Foreskin melanocyte (primary cell): ENCODE measurements at places on chromosomes 1 and 21.

- DNase-seq = no peak
These were observed 40.7 kb downstream of the NME7 start for GRCh38 chr1:169326956-169327268.

DNA sequence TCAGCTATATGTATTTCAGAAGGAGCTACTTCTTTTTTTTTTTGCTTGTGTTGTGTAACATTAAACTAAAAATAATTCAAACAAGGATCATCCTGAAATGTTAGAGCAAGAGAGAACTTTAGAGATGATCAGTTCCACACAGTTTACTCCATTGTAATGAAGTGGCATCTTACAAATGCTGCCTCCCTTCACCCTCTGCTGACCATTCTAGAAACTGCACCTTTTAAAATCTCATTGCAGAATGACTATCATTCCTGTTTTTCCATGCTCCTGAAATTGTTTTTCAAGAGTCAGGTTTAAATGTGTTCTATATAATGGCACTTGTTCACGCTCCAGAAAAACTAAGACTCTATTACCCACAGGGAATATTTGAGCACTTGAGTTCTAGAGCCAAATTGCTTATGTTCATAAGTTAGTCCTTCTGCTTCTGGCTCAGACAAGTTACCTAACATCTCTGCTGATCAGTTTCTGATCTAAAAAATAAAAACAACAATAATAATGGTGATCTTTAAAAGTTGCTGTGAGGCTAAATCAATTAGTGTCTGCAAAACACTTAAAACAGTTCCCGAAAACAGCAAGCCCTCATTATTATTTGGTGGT lies 21.5 kb upstream of the SLC44A5 start:
- DNase-seq = no peak

GRCh38 chr1:13556224-13556764 lies 27.3 kb upstream of the PDPN start:
- DNase-seq = peak; percentile 45

GRCh38 chr21:16496609-16497008 lies 766.8 kb downstream of the USP25 start:
- DNase-seq = no peak

GRCh38 chr1:53326598-53327181 lies 1.2 kb downstream of the LRP8 start:
- DNase-seq = peak; percentile 32

DNA sequence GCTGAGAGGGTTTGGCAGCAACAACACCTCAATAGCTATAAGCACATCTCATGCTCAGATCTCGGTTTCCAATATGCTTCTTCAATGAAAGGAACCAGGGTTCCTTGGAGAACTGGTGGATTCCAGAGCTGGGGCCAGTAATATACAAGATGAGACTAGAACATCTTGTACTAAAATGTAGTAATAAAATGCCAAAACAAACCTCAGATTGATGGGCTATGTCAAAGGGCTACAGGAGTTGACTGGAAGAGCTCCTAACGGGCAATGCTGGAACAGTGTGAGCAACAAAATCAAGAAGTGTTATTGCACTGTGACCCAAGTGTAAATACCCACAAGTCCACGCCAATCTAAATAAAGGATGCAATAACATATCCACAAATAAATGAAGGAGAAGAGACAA lies 26.1 kb upstream of the SLC19A1 start:
- DNase-seq = no peak

GRCh38 chr1:208047476-208047934 lies 136.6 kb upstream of the CD34 start:
- DNase-seq = no peak

GRCh38 chr21:28336314-28336713 lies 656.4 kb downstream of the LTN1 start:
- DNase-seq = peak; percentile 42

- peak; percentile 42 for DNase-seq
These were observed 159.8 kb downstream of the NEK7 start for GRCh38 chr1:198316546-198317100.

DNA sequence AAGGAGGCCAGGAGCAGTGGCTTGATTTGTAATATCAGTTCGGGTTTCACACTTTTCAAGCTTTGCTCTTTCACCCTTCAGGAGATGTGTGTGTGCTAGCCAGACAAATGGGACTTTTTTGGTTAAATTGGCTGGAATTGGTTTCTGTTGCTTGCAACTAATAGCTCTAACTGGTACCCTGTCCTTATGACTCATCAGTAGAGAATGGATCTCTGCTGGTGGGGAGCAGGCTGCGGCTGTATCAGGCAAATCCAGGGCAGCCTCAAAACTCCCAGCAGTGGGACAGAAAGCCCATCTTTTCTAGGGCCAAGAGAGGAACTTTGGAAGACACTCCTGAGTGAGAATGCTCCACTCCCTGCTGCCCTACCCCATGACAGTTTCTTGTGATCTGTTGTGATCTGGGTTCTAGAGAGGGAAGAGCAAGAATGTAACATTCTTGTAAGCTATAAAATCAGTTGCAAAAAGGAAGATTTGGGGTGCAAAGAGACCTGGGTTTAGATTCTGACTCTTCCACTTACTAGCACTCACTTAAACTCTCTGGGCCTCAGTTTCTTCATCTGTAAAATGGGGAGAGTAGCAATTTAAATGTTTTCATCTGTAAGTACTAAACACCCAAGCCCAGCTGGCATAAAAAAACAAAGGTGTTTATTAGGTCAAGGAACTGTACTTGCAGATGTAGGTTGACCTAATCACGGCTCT lies 257.0 kb upstream of the TMEM51 start:
- no peak for DNase-seq

DNA sequence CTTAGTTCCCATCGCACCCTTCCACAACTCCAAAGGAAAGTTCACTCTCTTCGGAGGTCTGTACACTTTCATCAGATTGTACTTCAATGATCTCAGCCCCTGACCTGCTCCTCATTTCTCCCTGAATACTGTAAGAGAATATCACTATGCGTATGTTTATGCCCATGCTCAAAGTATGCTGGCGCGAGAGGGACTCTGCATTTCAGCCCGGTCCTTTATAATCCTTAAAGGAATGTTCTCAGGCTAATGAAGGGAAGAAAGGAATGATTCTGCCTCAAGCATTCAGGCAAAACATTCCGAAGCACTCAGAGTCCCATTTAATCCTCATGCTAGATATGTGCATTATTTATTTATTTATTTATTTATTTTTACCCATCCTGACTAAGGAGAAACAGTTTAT lies 76.8 kb downstream of the PLD5 start:
- DNase-seq = no peak

GRCh38 chr1:168506204-168506819 lies 37.5 kb downstream of the XCL2 start:
- peak; percentile 4 for DNase-seq

DNA sequence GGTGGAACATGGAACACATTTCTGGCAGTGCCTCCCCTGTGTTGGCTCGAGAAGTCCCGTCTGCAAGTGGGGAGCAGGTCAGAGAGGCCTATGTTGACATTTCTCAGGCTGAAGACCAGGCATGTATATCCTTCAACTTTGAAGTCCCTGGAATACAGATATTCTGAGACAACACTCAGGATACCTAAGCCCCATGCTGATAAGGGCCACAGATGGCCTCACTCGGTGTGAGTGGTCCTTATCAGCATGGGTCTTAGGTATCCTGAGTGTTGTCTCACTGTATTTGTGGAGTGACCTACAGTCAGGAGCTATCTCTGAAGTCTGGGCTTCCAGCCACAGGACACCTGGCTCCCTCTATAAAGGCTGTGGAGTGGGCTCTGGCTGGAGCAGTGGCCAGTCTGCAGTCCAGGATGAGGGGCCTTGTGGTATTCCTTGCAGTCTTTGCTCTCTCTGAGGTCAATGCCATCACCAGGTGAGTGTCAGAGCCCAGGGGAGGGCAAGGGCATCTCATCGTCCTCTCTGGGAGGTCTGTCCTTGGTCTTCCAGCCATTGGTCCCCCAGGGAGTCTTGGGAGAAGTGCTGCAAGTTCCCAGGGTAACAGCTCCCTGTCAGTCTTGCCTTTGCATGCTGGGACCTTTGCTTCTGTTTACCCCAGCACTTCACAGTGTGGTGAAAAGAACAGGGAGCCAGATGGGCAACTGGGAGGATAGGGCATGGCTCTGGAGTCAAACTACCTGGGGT lies 29.6 kb downstream of the PROK1 start:
- DNase-seq = no peak

- no peak for DNase-seq
These were observed 704.8 kb upstream of the RGS18 start for GRCh38 chr1:191453487-191453886.

DNA sequence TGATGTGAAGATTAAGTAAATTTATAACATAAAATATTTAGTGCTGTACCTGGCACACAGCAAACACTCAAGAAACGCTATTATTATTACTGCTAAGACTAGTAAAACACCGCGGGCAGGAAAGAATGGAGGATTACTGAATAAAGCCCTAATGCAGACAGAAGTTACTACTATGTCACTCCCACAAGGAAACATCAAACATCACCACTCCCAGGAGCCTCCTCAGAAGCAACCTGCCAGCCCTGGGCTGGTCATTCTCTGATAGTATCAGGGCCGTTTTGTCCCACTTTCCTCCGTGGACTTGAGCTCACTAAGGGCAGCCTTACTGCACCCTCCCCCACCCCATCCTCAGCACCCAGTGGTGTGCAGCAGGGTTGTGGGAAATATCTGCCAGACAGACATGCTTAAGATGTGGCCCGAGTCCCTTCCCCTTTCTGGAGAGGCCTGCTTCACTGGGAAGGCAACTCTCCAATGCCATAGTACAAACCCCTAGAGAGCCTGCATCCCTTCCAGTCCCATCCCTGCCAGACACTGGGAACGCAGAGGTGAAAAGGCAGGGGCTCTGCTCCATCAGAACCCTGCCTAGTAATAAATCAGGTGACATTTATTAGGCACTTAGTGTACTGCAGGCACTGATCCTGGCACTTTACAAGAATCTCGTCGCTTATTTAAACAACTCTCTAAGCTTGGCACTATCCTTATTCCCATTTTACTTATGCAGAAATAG lies 41.7 kb upstream of the ECE1 start:
- no peak for DNase-seq

DNA sequence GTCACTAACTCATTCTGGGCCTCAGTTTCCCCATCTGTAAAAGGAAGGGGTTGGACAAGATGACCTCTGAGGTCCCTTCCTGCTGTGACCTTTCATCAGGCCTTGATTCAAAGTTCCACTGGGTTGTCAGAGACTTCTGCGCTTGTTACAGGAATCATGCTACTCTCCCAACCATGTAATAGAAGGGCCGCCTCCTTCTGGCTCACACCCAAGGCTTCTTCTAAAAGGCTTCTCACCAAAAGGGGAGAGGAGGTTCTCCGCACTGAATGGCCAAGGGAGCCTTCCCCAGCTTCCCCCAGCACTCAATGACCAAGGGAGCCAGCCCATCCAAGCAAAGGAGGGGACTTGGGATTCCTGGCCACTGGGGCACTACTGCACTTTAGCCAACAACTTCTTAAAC lies 42.7 kb downstream of the GRHL3 start:
- DNase-seq = no peak

GRCh38 chr1:171805395-171806115 lies 24.1 kb downstream of the METTL13 start:
- DNase-seq = no peak

DNA sequence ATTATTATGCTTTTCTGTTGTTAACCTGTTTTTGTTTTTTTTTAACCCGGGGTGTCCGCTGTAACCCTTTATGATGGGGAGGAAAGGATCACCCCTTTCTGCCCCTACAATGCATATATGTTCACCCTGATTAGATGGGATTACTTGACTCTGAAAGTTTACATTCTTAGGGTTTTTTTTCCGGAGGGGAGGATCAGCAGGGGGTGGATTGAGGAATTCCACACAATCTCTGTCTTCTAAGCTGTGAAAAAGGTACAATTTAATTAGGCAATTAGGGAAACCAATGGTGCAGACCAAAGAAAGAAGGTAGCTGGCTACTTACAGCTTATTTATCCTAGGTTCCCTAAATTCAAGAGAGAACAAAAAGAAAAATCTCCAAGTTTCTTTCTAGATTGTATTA lies 58.3 kb downstream of the EDEM3 start:
- no peak for DNase-seq

- no peak for DNase-seq
These were observed 27.5 kb downstream of the PRMT2 start for GRCh38 chr21:46662765-46663500.

GRCh38 chr1:107867422-107867821 lies 97.6 kb downstream of the VAV3 start:
- DNase-seq = no peak

DNA sequence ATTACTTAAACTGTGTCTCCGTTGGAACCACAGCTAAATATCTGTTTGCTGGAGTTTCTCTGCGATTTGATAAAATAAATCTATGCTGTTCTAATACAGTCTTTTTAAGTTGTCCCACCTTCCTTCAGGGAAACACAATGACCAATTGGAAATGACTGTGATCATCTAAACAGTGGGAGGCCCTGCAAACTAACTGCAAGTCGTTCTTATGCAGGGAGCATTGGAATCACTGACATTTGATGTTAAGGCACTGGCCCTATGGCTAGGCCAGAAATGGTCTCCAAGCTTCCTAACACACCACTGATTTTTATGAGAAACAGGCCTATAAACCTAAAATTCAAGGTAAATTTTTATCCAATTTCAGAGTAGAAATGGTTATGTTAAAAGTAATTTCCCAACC lies 645.2 kb downstream of the LMO4 start:
- DNase-seq = no peak

DNA sequence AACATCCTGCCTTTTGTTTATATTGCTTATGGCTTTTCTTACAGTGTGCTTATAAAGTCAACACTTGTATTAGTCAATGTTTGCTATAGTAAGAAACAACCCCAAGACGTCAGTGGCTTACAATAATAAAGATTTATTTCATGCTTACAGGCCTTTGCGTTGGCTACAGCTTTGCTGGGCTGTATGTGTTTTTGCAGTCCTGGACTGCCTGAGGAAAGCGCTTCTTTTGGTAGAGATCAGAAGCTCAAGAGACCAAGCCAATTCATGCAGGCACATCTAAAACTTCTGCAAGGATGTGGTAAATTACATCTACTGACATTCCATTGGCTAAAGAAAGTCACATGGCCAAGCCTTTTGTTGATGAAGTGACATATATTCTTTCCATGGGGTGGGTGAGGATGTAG lies 17.5 kb upstream of the PRKAA2 start:
- peak; percentile 14 for DNase-seq

- DNase-seq = no peak
These were observed 57.2 kb downstream of the CD46 start for GRCh38 chr1:207808911-207809555.

DNA sequence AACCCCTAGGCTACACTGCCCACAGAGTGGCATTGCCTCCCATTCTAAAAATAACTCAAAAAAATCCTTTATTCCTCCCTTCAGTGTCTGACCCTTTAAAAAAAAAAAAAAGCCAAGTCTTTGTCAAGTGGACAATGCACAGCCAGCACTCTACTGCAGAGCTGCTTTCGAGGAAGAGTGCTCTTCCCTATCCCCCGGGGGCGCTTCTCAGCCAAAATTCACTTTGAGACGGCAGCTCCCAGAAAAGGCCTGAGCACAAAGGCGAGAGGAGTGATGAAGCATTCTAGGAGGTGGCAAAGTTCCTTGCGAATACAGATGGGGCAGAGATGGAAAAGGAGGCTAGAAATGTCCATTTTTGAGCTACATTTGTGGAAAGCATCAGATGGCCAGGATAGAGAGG lies 23.3 kb downstream of the EPHA10 start:
- DNase-seq = no peak

GRCh38 chr1:5734996-5735395 lies 257.2 kb downstream of the NPHP4 start:
- DNase-seq = no peak
